Transverse colon (tissue), 4 donors: ENCODE measurements at places on chromosomes 4 and X. TPM values are rescaled to one million over a fixed set of nuclear protein-coding genes. Genes with fewer than 3 reads are reported as not detected.

TAF7L gene
- not detected for total RNA-seq

NPNT gene
- 25.2 TPM for total RNA-seq

SMPX gene
- total RNA-seq, result not detected

SPIN2A gene
- total RNA-seq, result not detected

RNF128 gene
- 6.7 TPM for total RNA-seq

FGB gene
- total RNA-seq, result not detected

- DNase-seq, result no peak
These were observed 75.8 kb upstream of the PRKG2 start for GRCh38 chr4:81290813-81291212.

- no peak for DNase-seq
These were observed 122.7 kb upstream of the C1GALT1C1 start for GRCh38 chrX:120752431-120753082.

- no peak for DNase-seq
These were observed 108.1 kb upstream of the SPRY1 start for GRCh38 chr4:123288309-123289025.

- peak; percentile 9 for DNase-seq
These were observed 24.4 kb downstream of the UCHL1 start for GRCh38 chr4:41281038-41281634.

- no peak for DNase-seq
These were observed 154.9 kb upstream of the TECRL start for GRCh38 chr4:64564126-64564525.

DNA sequence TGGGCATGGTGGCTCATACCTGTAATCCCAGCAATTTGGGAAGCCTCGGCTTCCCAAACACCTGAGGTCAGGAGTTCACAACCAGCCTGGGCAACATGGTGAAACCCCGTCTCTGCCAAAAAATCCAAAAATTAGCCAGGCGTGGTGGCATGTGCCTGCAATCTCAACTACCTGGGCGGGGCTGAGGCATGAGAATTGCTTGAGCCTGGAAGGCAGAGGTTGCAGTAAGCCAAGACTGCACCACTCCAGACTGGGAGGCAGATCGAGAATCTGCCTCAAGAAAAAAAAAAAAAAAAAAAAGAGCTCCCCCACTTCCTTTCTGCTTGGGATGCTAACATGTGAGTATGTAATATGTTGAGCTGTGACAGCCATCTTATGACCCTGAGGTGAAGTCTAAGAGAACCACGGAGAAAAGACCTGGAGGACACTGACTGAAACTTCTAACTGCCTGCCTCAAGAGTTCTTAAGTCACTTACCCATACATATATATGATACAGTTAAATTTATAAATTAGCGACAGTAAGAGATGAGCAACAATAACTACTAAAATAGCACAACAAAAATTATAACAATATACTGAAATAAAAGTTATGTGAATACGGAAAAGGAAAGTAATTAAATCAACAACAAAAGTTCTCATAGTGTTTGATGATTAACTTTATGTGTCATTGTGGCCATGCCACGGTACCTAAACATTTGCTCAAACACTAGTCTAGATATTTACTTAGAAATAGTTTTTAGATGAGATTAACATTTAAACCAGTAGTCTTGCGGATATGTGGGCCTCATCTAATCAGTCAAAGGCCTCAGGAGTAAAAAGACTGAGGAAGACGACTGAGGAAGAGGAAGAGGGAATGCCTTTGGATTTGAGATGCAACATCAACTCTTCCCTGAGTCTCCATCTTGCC lies 178.3 kb downstream of the OPHN1 start:
- no peak for DNase-seq

GRCh38 chr4:62912531-62912930 lies 1496.7 kb downstream of the TECRL start:
- no peak for DNase-seq

- DNase-seq, result no peak
These were observed 8.2 kb upstream of the SMPX start for GRCh38 chrX:21766101-21766500.

- no peak for DNase-seq
These were observed 510.6 kb upstream of the BOD1L1 start for GRCh38 chr4:14138106-14138505.
